RKO (cell line): ENCODE measurements at places on chromosomes 7 and 10.

- no peak for DNase-seq
Observed at GRCh38 chr10:30502266-30503060, 68.5 kb downstream of the MAP3K8 start.

DNA sequence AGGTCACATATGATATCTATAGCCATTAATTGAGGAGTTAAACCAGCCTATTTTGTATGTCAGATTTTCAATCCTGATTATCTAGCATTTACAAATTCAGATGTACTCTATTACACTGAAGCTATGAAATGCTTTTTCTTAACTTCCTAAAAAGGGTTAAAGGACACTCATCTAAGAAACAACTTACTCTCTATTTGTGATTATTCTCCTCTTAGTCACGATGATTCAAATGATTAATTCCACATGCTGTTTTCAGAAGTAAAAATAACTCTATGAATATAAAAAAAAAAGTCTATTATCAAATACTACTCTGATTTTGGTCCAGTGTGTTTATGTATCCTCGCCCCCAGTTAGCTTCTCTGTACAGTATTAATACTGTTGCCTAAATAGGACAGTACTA lies 1199.9 kb downstream of the GATA3 start:
- DNase-seq, result peak; percentile 9

- no peak for DNase-seq
Observed at GRCh38 chr10:73017955-73018480, 63.4 kb upstream of the PLA2G12B start.

DNA sequence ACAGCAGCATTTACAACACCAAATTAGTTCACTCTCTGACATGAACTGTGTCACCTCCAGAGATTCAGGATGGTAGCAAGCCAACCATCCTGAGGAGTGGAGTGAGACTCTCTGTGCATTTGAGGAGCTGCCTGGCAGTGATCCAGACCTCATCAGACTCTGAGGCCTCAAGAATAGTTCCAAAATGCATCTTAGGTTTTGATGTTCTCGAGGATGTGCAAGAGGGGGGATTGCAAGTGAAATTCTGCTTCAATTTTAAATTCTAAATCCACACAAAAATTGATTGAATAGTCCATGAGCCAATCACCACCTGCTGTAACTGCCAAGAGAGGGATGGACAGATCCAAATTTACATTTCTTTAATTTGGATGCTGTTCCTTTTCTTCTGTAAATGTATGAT lies 49.7 kb downstream of the SLK start:
- no peak for DNase-seq
